ENCODE measurements at places on chromosomes 11 and 22.
A peak's percentile ranks its signal among the peaks of the same experiment; 100 is the strongest.

GRCh38 chr11:1411301-1411700, 21.6 kb downstream of the BRSK2 start:
- no peak for DNase-seq

- DNase-seq, result no peak
These were observed 18.3 kb downstream of the RNF169 start for GRCh38 chr11:74766905-74767304.

DNA sequence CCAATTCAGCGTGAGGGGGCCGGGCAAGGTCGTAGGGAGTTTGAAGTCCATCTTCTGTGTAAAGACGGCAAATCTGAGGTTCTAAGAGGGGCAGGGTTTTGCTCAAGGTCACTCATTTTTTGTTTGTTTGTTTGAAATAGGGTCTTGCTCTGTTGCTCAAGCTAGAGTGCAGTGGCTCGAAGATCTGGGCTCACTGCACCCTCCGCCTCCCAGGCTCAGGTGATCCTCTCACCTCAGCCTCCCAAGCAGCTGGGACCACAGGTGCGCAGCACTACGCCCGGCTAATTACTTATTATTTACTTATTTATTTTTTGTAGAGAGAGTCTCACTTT, 355 bp upstream of the AP1B1 start:
- no peak for DNase-seq

DNA sequence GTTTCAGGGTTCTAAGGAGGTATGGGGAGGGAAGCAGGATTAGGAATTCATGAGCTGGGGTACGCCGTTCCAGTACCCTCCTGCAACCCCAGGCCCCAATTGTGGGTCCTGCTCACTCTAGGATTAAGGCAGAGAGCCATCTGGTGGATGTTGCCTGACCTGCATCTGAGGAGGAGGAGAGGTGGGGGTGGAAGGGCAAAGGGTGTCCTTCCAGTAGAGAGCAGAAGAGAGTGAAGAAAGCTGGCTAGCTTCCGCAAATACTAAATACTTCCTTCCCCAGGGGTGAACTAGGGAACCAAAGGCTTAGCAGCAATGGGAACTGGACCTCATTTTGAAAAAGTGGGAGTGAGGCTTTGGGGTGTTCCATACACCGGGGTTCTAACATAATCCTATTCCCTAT, 10.6 kb downstream of the LRRC51 start:
- peak; percentile 45 for DNase-seq
